ENCODE measurements at places on chromosomes 5 and 9. TPM values are rescaled to one million over a fixed set of nuclear protein-coding genes. Genes with fewer than 3 reads are reported as not detected.

The STK32A gene
- total RNA-seq: 7.8 TPM

The PCDHGA6 gene
- total RNA-seq: 9.6 TPM

The HAUS6 gene
- 25.0 TPM for total RNA-seq

The SHISAL2B gene
- total RNA-seq: not detected

The SNCAIP gene
- 22.2 TPM for total RNA-seq

The NR5A1 gene
- total RNA-seq: not detected

The SMIM33 gene
- total RNA-seq: not detected

The SCGB3A2 gene
- total RNA-seq: not detected

The ZNF462 gene
- total RNA-seq: 40.2 TPM

The RECK gene
- 31.2 TPM for total RNA-seq

The GABRB2 gene
- total RNA-seq: 1.6 TPM

The PPP3R2 gene
- 0.21 TPM for total RNA-seq

The MCCC2 gene
- 50.9 TPM for total RNA-seq

The CCNO gene
- 1.6 TPM for total RNA-seq

The GMCL2 gene
- total RNA-seq: 0.16 TPM

The MEIKIN gene
- not detected for total RNA-seq

The NR4A3 gene
- total RNA-seq: 4.7 TPM

The PGM5 gene
- 206 TPM for total RNA-seq

The MAMDC4 gene
- 3.0 TPM for total RNA-seq

The FGF18 gene
- 1.0 TPM for total RNA-seq

The ALAD gene
- 16.6 TPM for total RNA-seq

The KCNIP1 gene
- total RNA-seq: 3.0 TPM

The INSL4 gene
- total RNA-seq: not detected

The FOXI1 gene
- not detected for total RNA-seq

The PTTG1 gene
- 51.3 TPM for total RNA-seq

The FRMD3 gene
- 10.8 TPM for total RNA-seq

The RNF180 gene
- total RNA-seq: 23.8 TPM

The WWC1 gene
- 7.1 TPM for total RNA-seq

The SPATA31E1 gene
- total RNA-seq: not detected

The LMAN2 gene
- 101 TPM for total RNA-seq

The RNF20 gene
- 33.2 TPM for total RNA-seq

Measured in urinary bladder (tissue), 4 donors.